CD4-positive, alpha-beta T cell treated with Interleukin-15 for 4 hours (primary cell): ENCODE measurements at places on chromosomes 4 and X.

GRCh38 chrX:14926471-14926870 lies 53.2 kb downstream of the MOSPD2 start:
- DNase-seq = no peak

DNA sequence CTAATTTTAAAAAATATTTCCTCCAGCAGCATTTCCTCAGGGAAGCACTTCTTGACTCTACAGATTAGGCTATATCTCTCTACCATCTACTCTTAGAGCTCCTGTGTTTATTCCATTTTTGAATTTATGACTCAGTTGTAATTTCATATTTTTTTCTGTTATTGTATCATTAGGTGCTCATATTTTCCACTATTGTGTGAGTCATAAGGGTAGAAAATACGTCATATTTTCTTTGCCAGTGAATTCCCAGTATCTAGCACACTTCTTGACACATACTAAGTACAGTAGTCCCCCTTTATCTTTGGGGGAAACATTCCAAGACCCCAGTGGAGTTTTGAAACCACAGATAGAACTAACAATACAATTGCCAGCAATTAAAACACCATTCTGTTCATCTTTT lies 431.2 kb downstream of the GASK1B start:
- no peak for DNase-seq

GRCh38 chr4:182806259-182807252 lies 110.6 kb downstream of the DCTD start:
- DNase-seq = peak; percentile 58

DNA sequence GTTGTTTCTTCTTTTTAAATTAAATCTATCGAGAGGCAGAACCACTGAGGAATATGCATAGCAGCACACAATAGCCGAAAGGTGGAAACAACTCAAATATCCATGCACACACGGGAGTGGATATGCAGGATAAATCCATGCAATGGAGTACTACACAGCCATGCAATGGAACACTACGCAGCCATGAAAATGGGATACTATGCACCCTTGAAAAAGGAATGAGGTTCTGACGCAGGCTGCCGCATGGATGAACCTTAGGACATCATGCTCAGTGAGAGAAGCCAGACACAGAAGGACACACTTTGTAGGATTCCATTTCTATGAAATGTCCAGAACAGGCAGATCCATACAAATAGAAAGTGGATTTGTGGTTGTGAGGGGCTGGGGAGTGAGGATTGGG lies 18.4 kb upstream of the P2RY8 start:
- no peak for DNase-seq

DNA sequence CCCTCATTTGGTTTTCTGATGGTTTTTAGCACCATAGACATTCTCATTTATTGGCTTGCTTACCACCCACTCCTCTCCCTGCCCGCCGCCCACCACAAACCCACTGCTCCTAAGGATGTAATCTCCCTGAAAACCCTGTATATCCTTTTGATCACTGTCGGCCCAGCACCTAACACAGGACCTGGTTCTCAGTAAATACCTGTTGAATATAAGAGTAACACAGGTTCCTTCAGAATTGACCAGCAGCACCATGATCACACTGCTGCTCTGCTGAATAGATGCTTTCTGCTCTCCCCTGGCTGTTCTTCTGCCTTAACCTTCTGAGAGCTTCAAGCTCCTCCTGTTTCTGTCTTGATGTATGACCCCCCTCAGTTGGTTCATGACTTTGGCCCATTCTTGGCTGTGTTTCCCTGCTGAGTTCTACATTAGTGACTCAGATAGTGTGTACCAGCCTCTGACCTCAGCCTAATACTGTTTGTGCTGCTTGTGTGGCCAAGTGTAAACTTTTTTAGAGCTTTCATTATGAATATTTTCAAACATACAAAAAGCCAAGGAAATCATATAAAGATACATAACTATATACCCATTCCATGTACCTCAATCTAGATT lies 265.3 kb downstream of the FRMPD4 start:
- no peak for DNase-seq

GRCh38 chrX:72308566-72309296 lies 3.0 kb upstream of the CITED1 start:
- DNase-seq = peak; percentile 17

DNA sequence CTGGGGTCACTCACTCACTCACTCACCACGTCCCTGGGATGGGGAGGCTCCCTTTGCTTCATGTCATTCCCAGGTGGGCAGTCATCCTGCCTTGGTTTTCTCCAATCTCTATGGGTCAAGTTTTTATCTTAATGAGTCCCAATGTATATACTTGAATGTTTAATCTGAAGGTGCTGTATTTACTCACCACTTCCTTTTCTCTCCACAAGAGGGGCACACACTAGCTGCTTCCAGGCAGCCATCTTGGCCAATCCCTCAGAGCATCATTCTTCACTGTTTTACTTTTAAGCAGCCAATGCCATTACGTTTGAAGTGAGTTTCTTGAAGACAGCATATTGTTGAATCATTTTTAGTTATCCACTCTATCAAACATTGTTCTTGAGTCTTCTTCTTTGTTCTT lies 153.4 kb upstream of the ARSJ start:
- no peak for DNase-seq

GRCh38 chr4:124090021-124090420 lies 622.5 kb downstream of the ANKRD50 start:
- no peak for DNase-seq

DNA sequence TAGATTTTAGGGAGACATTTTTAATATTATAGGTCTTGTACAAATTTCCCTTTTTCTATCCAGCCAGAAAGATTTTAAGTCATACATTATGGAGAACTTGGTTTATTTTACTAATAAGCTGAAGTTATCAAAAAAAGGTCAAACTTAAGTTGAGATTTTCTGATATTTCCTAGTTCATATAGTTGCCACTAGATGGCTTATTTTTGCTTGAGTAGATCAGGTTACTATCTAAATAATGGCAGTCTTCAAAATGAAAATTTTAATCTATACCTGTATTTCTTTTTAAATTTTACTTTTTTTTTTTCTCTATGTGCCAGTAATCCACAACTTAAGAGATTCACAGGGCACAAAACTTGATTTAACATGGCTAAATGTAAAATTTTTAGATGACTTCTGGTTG lies 52.3 kb downstream of the USP9X start:
- no peak for DNase-seq

- no peak for DNase-seq
These were observed 656.0 kb upstream of the HS3ST1 start for GRCh38 chr4:12084690-12085089.

DNA sequence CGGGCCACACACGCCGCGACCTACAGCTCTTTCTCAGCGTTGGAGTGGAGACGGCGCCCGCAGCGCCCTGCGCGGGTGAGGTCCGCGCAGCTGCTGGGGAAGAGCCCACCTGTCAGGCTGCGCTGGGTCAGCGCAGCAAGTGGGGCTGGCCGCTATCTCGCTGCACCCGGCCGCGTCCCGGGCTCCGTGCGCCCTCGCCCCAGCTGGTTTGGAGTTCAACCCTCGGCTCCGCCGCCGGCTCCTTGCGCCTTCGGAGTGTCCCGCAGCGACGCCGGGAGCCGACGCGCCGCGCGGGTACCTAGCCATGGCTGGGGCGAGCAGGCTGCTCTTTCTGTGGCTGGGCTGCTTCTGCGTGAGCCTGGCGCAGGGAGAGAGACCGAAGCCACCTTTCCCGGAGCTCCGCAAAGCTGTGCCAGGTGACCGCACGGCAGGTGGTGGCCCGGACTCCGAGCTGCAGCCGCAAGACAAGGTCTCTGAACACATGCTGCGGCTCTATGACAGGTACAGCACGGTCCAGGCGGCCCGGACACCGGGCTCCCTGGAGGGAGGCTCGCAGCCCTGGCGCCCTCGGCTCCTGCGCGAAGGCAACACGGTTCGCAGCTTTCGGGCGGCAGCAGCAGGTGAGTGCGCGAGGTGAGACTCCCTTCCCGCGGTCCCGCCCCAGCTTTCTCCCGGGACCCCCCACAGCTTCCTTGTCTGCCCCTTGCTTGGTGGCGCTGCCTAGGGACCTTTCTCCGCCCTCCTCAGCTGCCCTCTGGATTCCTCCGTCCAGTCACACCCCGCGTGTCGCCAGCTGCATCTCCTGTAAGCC lies 678 bp downstream of the BMP3 start:
- no peak for DNase-seq

- no peak for DNase-seq
These were observed 14.0 kb upstream of the KIAA0232 start for GRCh38 chr4:6768539-6768905.

GRCh38 chr4:78372355-78372988 lies 179.1 kb upstream of the ANXA3 start:
- no peak for DNase-seq

DNA sequence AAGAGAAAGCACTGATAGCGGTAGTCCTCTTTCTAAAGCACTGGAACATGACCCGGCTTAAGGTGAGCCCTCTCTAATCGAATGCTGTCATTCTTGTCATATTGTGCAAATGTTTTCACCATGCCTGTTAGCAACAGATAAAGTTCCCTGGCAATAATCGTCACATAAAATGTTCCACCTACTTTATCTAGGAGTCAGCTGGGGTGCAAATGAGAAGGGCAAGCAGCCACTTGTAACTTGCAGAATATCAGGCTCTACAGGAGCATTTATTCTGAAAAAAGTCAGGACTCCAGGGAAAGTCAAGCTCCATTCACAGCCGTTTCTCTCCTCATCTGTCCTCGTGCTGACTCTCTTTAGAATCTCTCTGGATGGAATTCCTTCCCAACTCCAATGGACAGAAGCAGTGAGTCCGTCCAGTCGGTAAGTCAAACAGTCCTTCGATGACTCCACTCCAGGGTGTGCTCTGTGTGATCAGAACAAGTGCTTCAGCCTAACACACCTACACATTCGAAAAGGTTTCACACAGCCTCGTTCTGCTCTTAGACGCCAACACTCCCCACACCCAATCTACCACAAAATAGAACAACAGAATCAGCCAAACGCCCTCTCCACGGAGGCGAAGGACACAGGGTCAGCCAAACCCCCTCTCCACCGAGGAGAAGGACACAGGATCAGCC lies 101.7 kb upstream of the FRG1 start:
- DNase-seq = no peak

GRCh38 chrX:72126048-72126415 lies 5.7 kb downstream of the RTL5 start:
- DNase-seq = no peak

GRCh38 chr4:187332141-187332540 lies 608.5 kb upstream of the FAT1 start:
- DNase-seq = no peak

- no peak for DNase-seq
These were observed 18.9 kb downstream of the KIT start for GRCh38 chr4:54676658-54677057.

DNA sequence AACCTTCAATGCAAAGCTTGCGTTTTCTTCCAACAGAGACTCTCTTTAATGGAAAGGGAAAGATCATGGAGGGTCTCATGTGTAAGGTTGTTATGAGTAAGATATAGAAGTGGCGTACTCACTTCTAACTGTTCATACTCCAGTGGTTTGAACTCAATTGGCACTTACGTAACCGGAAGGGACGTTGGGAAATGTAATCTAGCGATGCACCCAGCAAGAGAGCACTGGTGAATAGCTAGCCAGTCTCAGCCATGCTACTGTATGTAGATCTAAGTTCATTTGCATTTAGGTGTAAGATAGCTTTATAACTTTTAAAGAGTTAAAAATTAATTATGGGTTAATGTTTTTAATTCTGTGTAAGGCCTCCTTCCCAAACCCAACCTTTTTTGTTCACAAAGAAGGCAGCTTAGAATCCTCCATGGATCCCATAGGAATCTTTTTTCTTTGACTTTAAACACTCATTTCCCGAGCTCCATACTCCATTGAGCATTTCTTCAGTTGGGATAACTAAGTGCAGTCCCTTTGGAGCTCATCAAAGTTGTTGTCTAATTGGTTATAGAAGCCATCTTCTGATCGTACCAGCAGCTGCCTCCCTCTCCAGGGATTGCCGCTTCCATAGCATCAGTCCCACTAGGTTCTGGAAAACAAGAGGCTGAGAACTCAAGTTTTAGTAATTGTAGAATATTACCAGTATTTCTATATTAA lies 191.1 kb downstream of the RAPGEF2 start:
- no peak for DNase-seq

GRCh38 chr4:74932832-74933561 lies at the start of gene PARM1:
Gene PARM1 (plus strand): TSS chr4:74933116. CDS start chr4:74933328, 212 bp downstream.
- DNase-seq = peak; percentile 7

DNA sequence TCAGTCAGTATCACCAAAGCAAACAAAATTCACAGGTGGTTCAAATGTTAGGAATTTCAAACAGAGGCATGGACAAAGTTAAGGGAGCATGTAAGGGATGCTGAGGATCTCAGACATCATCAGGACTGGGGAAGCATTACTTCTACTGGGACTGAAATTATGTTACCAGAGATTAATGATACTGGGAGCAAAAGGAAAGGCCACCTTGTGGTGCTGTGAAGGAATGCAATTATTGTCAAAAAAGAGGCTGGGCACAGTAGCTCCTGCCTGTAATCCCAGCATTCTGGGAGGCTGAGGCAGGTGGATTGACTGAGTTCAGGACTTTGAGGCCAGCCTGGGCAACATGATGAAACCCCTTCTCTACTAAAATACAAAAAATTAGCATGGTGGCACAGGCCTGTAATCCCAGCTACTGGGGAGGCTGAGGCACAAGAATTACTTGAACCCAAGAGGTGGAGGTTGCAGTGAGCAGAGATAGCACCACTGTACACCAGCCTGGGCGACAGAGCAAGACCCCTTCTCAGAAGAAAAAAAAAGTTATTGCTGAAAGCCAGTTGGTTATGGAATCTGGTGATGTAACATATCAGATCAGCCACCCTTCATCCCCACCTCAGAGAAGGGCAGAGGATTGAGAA lies 954.3 kb downstream of the PCDH7 start:
- DNase-seq = no peak

DNA sequence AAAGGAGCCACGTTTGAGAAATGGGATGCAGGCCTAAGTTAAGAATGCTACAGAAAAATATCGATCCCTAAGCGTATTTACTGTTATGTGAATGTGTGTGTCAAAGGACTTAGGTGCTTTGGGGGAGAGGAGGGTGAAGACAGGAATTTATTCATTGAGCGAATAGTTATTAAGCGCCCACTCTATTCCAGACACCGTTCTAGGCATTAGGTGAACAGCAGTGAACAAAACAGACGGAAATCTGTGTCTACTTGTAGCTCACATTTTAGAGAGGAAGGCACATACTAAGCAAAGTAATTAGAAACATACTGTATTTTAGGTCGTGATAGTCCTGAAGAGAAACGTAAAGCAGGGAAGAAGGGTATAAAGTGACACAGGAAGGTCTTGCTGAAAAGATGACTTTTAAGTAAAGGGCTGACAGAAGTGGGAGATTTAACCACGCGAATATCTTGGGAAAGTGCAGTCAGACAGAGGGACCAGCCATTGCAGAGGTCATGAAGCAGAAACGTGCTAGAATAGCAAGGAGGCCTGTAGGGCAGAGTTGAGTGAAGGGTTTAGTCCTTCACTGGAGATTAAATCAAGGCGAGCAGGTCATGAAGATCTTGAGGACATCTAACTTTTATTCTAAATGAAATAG lies 541 bp downstream of the AIMP1 start:
- DNase-seq = no peak
